ENCODE measurements at places on chromosomes 2 and 18.
A peak's percentile ranks its signal among the peaks of the same experiment; 100 is the strongest.

DNA sequence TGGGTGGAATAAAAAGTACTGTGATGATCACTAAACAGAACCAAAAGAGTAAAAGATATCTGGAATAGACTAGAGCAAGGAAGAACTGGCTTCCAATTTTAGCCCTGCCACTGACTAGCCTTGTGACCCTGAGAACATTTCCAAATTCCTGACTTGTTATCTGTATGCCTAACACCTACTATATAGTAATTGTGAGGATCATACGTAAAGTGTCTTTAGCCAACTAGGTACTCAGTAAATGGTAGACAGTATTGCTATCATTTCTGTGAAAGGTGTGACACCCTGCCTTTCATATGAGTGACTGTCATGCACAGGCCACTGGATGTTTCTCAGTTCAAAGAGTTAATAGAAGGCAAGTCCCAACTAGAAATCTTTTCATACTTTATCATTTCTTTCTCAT is 29.8 kb downstream of the CYTIP start:
- DNase-seq, result peak; percentile 55

GRCh38 chr2:221480163-221480562 is 91.9 kb downstream of the EPHA4 start:
- DNase-seq, result no peak

GRCh38 chr2:176099728-176100546 is at the start of gene HOXD12:
HOXD12 (plus strand) TSS chr2:176099795; CDS start chr2:176099802, 7 bp downstream.
- DNase-seq, result no peak

DNA sequence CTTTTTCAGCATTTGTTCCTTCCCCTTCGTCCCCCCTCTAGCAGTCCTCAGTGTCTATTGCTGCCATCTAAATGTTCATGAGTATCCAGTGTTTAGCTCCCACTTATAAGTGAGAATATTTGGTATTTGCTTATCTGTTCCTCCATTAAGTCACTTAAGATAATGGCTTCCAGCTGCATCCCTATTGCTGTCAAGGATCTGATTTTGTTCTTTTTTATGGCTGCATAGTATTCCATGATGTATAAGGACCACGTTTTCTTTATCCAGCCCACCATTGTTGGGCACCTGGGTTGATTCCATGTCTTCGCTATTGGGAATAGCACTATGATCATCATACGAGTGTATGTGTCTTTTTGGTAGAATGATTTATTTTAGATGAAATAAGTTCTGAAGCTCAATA is 166.9 kb upstream of the NCK2 start:
- DNase-seq, result no peak

GRCh38 chr2:197131558-197131855 is 179.1 kb downstream of the ANKRD44 start:
- no peak for DNase-seq

GRCh38 chr2:163799807-163800206 is 64.0 kb upstream of the FIGN start:
- no peak for DNase-seq

All from CD4-positive, alpha-beta T cell treated with Interleukin-21 for 1 hour (primary cell).